ENCODE measurements at places on chromosomes 3 and 15.

DNA sequence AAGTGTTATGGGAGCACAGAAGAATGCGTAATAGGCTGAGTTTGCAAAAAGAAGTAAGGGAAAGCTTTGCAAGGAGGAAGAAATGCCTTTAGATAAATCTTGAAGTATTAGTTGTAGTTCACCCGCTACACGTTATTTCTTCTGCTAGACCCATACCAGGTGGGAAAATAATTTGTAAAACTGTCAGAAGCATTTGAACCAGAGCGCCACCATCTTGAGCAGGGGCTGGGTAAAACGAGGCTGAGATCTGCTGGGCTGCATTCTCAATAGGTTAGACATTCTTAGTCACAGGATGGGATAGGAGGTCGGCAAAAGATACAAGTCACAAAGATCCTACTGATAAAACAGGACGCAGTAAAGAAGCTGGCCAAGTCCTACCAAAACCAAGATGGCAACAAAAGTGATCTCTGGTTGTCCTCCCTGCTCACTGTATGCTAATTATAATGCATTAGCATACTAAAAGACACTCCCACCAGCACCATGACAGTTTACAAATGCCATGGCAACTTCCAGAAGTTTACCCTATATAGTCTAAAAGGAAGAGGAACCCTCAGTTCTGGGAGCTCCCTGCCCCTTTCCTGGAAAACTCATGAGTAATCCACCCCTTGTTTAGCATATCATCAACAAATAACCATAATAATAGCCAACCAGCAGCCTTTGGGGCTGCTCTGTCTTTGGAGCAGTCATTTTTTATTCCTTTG is 50.0 kb upstream of the ZNF280D start:
- DNase-seq, result no peak

DNA sequence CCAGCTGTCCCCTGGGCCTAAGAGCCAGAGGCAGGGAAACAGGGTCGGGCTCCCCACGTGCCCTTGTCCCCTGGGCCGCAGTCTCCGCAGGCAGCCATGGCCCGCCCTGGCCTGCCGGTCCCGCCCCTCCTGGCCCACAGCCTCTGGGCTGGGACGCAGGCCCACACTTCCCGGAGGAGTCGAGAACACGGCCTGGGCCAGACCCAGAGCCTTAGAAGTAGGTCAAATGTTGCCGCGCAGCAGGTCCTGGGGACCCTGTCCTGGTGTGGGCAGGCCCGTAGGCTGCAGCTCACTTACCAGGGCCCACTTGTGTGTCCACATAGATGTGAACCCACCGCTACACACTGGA is 4.3 kb upstream of the MYL3 start:
- DNase-seq, result no peak

DNA sequence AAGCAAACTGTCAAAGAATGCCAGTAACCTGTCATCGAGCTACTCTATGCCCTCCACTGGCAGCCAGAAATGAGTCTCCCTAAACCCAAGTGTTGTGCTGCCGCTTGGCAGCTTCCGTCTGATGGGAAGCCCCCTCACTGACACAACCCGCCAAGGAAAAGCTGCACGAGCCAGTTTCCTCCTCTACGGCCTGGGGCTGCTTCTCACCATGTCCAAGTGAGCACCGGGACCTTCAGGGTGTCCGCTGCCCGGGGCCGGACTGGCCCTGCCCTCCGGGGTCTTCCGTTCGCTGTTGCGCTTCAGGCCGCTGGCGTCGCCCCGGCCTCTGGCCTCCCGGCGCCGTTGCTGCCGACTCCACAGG is 490 bp downstream of the TOMM70 start:
- DNase-seq, result no peak

DNA sequence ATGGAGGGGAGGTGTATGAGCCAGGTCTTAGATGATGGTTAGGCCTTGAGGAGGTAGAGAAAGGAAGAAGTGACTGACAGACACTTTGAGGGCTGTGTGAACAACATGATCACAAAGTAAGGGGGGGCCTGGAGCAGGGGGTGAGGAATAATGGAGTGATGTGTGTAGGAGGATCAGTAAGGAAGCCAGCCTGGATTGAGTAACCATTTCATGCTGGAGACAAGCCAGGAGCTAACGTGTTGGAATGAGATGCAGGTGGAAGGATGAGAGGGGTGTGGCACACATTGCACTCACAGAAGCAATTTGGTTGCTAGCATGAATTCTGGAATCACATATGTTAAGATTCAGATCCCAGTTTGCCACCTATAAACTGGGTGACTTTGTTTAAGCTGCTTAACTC is 65.5 kb downstream of the BBX start:
- no peak for DNase-seq

DNA sequence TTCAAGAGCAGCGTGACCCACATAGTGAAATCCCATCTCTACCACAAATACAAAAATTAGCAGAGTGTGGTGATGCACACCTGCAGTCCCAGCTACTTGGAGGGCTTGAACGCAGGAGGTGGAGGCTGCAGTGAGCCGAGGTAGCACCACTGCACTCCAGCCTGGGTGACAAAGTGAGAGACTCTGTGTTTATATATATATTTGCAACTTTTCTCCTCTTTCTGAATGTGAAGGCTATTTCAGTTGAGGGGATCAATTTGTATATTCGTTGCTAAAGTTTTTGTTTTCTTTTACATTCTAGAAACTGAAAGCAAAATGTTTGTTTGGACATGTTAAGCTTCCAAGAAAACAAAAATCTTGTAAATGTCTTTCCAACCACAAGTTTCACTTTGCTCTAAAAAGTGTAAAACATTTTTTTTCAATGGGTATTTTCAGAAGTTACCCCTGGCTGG is 29.8 kb upstream of the FAM98B start:
- DNase-seq, result no peak

GRCh38 chr3:128463771-128464170 is 2.9 kb downstream of the DNAJB8 start:
- no peak for DNase-seq

DNA sequence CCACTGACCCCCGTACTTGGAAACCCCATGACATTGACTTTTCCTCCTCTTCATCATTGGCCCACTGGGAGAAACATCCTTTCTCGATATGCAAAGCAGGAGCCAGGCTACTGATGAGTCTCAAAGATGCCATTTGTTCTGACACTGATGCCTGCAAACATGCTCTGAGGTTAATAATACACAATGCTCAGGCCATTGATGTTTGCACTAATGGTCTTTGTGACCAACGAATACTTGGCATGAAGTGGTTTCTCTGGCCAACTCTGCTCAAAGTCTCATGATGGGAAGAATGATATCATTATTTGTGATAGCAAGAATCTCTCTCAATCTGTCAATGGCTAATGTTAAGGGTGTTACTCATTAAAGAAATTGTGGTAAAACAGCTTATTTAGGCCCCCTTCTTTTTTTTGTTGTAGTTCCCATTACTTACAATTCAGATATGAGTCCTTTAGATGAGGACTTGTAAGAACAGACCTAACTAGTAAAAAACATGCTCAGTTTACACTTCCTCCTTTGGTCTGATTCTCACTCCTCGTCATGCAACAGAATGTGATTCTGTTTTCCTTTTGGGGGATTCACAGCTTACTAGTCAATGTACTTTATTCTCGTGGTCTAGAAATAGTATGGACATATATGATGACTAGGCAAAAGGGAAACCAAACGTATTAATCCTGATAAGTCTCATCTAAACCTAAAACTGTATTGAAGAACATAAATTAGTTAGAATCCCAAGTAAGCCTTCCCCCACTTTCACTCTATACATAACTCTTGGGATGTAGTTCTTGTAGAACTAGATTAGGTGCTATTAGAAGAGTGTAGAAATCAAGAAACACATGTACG is 488.8 kb upstream of the DPPA4 start:
- DNase-seq, result no peak

DNA sequence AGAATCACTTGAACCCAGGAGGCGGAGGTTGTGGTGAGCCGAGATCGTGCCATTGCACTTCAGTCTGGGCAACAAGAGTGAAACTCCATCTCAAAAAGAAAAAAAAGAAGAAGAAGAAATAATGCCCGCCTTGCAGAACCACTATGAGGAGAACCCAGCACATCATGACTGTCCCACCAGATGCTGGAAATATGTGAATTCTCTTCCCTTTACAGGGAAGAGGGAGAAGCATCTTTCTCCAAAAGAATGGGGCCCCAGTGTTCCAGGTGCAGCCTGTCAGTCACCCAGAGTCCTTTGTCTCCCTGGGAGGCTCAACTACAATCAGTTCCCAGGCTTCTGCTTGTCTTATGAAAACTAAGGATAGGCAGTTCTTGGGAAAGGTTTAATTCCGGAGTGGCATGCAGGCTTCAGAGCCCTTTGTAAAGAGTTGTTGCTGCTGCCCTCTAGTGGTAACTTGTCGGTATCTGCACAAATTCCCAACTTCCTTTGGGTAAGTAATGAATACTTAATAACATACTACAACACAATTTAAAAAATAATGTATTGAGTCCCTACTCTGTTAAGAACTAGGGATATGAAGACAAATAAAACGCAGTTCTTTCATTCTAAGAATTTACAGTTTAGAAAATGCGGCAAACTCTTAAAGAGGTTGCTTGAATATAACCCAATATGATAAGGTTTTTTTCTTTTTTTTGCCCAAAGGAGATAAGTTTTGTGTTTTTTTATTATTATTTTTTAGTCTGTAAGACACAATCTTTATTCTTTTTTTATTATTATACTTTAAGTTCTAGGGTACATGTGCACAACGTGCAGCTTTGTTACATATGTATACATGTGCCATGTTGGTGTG is 18.6 kb upstream of the TICRR start:
- DNase-seq, result no peak

DNA sequence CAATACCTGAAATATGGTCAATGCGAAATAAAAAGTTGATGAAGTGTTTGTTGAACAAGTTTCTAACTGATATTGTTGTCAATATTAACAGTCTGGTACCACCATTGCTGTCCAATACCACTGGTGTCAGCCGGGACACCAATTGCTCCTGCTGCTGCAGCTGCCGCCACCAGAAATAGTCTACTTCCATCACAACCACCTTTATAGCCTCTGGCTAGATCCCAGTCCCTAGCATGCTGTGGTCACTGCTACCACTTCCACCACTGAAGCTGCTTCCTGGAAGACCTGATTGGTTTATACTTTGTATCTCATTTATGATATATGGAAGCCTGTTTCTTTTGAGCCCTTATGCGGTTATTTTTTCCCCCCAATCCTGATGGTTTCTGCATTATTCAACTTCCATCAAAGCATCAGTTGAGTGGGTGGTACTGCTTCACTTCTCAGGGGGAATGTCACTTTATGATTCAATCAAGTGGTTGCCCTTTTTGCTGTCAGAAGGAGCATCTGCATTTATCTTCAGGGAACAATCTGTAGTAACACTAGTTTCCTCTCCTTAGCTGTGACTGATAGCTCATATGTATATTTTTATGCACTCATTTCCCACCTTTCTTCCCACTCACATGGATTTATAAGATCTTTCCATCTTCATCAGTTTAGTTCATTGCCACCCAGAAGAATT is 11.7 kb downstream of the LNP1 start:
- no peak for DNase-seq

DNA sequence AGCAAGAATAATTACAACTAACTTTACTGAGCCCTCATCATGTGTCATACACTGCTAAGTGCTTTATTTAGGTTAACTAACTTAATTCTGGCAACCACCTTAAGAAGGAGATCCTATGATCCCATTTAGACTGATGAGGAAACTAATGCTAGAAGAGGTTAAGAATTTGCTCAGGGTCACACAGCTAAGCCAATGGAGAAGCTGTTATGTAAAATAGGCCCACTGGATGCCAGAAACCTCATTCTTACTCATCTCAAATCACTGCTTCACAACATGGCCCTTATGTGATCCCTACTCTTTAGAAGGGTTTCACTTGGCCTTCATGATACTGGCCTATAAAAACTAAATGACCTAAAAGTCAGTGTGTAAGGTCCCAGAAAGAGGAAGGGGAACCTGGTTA is 41.2 kb downstream of the IMPG2 start:
- no peak for DNase-seq

DNA sequence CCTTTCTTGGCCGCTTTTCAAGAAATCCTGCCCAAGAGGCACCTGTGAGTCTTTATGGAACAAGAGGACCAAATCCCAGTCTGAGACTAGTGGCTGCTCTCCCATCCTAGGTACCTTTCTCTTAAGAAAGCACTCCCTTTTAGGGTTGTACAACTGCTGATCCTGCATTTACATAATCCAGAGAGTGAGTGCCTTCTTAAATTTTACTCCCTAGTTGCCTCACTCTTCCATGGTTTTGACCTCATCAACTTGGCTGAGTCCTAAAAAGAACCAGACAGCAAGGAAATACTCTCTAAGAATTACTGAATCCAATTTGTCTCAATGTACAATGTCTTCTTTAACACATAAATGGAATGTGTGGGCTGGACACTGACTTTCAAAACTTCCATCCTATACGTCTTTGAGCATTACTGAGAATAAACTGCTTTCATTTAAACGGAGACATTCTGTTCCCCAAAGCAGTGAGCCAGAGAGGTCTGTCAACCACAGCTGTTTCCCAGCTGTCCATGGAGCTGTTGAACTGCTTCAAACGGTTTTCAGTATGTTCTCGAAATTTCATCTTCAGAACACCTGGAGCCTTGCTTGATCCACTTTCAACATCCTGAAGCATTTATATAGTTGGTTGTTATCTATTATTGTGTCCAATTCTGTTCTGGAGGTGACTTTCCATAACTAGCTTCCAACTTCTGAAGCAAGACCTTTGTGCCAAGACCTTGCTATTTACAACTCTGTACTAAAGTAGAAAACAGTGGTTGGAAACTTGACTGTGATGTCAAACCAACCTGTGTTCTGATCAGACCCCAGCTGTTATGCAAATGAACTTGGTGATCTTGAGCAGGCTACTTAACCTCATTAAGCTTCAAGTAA is 179.1 kb downstream of the SLC9A9 start:
- DNase-seq, result no peak

- no peak for DNase-seq
These were observed 6.5 kb upstream of the VILL start for GRCh38 chr3:37984051-37984450.

GRCh38 chr3:22907161-22907780 is 295.9 kb upstream of the UBE2E2 start:
- no peak for DNase-seq

DNA sequence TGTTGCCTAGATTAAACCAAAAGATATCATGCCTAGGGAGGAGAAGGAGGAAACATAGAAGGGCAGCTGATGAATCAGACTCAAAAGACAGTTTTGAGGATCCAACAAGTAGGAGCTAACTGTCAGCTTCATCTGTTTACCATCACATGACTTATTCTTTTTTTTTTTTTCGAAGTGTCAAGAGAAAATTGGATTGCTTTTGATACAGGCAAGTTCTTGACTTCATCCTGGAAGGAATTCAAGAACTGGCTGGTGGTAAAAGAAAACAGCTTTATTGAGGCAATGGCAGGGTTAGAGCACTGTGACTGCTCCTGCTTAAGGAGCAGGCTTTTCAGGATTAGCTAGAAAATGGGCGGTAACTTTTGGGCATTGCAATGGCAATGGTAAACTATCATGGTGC is 227.5 kb upstream of the KCNMB2 start:
- DNase-seq, result no peak

DNA sequence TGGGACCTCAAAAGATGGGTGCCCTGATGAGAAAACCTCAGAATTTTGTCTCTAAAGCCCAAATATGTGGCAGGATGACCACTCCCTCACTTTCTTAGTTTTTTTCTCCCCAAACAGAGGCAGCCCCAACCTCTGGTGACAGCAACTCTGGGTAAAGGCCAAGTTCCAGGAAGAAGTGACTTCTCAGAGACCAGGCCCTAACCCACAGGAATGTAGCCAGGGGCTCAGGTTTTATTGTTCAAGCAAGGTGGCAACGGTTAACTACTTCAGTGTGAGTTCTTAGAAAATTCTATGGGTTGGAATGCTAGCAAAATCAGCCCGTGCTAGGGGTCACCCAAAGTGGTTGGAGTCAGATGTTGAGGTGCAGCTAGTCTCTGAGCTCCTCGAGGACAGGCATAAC is 5.1 kb upstream of the DNAJA4 start:
- DNase-seq, result no peak

GRCh38 chr3:177852001-177852807 is 654.9 kb upstream of the TBL1XR1 start:
- no peak for DNase-seq
